ENCODE measurements at places on chromosomes 5 and 9.

GRCh38 chr5:174690271-174690670, 34.1 kb upstream of the MSX2 start:
- DNase-seq, result no peak

GRCh38 chr5:25850581-25850980, 1187.8 kb downstream of the CDH9 start:
- DNase-seq, result no peak

- no peak for DNase-seq
Measured at GRCh38 chr5:75707911-75708509, 9.2 kb downstream of the POC5 start.

DNA sequence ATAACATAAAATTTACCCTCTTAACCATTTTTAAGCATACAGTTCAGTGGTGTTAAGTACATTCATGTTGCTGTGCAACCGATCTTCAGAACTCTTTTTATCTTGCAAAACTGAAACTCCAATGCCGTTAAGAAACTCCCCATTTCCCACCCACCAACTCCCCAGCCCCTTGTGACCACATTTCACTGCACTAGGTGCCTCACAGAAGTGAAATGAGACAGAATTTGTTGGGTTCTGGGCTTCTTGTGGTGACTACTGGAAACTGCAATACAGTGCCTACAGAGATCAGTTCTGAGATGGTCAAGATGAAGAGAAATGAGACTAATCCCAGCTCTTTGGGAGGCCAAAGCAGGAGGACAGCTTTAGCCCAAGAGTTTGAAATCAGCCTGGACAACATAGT, 202.1 kb upstream of the SLC30A5 start:
- DNase-seq, result no peak

DNA sequence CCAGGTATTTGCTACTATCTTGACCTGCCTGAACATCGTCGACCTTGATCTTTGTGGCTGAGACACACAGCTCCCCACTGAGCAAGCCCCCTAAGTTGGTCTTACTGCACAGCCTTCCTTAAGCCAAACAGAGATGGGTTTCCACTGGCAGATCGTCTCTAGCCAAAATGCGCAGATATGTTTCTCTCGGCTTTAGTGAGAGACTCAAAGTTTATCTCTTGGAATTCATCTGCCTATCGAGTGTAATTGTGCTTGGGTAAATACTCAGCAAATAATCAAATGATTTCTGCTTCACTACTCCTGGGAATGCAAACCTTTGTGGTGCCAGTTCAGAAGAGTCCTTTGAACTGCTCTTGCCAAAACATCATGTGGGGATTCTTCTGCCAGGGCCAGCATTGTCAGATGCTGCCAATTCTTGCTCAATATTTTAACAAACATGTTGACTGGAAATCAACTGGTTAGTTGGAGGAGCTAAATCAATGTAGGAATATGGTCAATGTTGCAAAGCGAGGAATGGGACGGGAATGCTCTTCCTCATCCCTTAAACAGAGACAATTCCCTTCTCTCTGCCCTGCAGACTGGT, 141.2 kb upstream of the SLC28A3 start:
- no peak for DNase-seq

DNA sequence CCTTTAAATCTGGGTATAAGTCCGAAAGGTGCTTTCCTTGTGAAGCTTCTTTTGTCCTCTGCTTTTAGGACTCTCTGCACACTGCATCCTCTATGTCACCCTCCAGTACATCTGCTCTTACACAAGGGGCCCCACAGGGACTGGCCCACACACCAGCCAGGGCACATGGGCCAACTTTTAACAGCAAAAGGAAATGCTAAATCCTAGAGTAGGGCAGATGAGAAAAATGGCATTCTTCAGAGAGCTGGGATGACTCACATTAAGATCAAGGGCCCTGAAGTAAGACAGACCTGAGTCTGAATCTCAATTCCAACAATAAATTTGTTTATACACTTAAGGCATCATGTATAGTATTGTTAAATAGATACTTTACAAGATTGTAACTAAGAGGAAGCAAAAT, 40.3 kb upstream of the CDKN2B start:
- DNase-seq, result no peak

- DNase-seq, result no peak
Measured at GRCh38 chr5:95957561-95958203, 4.0 kb downstream of the ELL2 start.

DNA sequence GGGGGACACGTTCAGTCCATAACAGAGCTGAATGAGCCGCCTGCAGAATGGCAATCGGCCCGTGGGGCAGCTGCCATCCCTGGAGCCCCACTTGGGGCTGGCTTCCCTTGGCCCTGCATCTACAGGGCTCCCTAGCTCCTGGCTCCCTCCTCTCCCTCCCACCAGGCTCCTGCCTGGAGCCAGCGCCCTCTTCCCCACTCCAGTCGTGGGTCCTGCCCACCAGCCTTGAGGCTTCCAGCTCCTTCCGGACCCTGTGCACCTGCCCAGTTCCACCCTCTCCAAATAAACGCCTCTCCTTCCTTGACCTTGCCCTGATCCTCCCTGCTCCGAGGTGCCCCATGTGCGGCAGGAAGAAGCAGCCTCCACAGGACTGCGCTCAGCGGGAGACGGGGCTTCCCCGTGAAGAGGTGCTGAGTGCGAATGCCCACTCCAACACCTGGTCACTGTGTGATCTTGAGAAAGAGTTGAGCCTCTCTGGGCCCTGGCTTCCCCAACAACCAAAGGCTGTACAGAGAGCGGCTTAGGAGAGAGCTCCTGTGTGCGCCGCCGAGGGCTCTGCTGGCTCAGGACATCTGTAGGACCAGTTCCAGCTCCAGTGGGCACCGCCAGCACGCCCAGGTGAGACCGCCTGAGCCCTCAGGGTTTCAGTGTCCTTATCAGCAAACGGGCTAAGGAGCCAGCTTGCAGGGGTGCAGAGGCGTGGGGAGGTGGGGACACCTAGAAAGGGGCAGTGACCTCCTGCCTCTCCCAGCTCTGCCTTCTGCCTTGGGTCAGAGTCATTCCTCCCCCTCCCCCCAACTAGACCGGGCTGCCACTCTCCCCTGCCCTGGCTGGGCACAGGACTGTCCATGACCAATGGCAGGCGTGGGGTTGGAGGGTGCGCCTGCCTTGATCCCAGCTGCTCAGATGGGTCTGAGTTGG, 12.1 kb downstream of the C9orf50 start:
- DNase-seq, result no peak

DNA sequence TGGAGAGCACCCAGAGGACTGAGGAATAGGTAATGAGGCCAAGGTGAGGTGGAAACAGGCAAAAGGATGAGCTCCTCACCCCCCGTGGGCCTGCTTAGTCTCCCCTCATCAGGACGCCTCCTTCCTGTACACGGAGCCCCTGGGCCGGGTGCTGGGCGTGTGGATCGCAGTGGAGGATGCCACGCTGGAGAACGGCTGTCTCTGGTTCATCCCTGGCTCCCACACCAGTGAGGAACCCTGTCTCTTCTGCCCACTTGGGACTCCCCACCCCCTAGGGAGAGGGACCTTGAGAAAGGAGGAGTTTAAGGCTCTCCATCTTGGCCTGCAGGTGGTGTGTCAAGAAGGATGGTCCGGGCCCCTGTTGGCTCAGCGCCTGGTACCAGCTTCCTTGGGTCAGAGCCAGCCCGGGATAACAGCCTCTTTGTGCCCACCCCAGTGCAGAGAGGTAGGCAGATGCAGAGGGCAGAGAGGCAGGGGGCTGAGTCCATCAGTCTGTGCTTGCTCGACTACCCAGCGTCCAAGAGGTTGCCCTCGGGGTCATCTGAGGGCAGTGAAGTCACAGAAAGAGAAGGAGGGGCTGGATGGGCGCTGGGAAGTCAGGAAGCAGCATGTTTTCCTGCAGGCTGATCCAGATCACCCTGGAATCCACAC, 7.0 kb downstream of the DOLK start:
- no peak for DNase-seq

DNA sequence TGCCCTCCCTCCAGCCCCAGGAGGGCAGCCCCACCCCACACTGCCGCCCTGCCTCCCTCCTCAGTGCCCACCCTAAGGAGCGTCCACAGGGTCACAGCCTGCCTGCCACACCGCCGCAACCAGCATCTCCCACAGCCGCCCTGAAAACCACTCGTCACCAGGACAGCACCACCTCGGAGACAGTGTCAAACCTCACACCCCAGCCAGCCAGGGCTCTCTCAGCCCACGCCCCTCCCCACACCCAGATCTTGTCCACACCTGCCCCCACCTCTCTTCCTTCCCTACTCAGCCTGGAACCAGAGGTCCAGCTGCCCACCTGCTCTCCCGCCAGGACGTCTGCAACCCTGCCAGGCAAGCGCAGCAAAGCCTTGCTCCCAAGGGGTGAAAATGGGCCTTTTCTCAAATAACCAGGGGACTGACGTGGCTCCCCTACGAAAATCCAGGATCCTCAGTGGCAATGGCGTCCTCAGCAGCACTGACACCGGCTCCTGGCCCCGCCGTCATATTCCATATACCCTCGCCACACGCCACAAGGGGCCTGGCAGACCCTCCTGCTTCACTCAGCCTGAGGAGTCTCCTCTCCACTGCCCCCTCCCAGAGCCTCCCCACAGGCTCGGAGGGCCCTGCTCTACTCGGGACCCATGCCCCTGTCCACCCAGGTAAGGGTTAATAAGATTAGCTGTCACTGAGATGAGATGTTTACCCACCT, 71.0 kb upstream of the ADAMTS2 start:
- no peak for DNase-seq

- DNase-seq, result no peak
Measured at GRCh38 chr9:91802391-91802790, 147.6 kb downstream of the ROR2 start.
